ENCODE measurements at places on chromosomes 5 and 9.

- no peak for DNase-seq
Observed at GRCh38 chr5:77186652-77187370, 23.7 kb upstream of the PDE8B start.

DNA sequence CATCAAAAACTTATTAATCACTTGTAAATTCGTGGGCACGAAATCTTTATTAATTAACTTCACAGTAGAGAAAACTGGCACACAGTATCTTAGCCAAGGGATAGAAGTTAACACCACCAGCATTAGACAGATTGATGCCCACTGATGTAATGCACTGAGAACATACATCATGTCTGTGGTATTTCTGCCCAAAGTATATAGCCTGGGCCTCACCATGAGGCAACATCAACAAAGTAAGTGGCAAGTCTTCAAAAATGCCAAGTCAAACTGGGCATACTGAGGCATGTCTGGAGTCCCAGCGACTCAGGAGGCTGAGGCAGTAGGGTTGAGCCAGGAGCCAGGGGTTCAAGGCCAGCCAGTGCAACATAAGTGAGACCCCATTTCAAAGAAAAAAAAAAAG, 79.5 kb downstream of the GLIS3 start:
- DNase-seq, result no peak

DNA sequence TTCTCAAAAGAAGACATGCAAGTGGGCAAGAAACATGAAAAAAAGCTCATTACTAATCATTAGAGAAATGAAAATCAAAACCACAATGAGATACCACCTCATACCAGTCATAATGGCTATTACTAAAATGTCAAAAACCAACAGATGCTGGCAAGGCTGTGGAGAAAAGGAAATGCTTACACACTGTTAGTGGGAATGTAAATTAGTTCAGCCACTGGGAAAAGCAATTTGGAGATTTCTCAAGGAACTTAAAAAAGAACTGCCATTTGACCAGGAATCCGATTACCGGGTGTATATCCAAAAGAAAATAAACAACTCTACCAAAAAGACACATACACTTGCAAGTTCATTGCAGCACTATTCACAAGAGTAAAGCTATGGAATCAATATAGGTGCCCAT, 595.4 kb upstream of the RIOK2 start:
- DNase-seq, result no peak

- no peak for DNase-seq
Observed at GRCh38 chr9:115730396-115730795, 423.2 kb upstream of the PAPPA start.

- DNase-seq, result no peak
Observed at GRCh38 chr5:6398570-6399230, 20.4 kb upstream of the MED10 start.

- no peak for DNase-seq
Observed at GRCh38 chr5:156892223-156892622, 42.1 kb downstream of the PPP1R2B start.

- DNase-seq, result no peak
Observed at GRCh38 chr5:13540168-13540750, 404.2 kb downstream of the DNAH5 start.

DNA sequence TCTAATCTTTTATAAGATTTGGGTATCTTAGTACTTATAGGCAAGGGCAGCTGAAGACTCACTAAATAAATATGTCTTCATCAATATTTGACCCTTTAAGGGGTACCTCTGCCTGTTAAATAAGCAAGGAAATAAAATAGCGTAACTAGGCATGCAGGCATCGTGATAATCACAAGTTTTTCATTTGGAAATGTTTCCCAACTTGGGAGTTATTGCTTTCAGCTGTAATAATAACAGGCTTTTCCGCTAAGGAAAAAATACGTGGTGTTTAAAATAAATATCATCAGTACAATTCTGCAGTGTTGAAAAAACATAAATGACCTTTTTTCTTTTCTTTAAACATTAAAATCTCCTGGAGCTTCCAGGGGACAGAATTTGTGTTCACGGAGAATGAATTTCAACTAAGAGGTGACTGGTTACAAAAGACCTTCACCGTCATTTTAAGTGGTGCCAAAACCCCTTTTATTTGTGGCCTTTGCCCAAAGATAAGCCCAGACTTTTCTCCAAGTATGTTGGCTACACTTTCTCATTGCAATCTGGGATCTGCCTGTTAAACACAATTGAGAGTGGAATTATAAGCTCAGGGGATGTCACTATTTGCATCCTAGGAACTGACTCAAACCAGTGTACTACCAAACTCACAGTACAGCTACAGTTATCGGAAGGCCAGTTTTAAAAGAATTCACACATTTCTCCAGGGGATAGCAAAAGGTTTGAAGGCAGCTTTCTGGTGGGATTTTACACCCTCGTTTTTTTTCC, 218.6 kb downstream of the FBXL7 start:
- no peak for DNase-seq

DNA sequence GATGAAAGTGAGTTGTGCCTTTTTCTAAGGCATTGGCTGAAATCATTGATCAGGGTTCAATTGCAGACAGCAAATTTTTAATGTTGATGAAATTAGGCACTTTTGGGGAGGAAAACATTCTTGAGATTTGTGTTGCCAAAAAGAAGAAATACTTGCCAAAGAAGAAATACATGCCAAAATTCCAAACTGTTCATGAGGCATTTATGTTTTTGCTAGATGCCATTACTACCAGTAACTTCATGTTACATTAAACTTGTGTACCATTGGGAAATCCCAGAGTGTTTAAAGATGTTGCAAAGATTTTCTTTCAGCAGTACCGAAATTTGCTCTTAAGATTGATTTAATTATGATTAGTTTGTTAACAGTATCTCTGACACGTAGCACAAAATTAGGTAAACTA, 7.0 kb downstream of the XRCC4 start:
- no peak for DNase-seq

DNA sequence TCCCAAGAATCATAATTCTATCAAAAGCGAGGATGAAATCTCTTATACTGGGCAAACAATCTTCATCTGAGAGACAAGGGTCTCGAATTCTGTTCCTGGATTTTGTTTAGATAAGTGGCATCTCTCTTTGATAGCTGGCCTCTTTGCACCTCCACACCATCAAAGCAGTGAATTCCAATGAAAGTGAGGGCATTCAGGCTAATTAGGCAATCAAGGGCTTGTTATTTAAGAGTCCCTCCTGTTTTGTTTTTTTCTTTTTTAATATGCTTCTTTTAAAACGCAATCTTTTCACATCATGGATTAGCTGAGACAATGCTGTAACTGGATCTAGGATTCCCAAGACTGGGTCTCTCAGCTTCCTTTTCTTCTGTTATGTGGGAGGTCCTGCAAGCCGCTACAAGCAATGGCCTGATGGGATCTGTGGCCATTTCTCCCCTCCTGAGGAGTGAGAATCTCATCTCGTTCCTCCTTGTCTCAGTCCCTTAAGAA, 67.9 kb downstream of the TNC start:
- no peak for DNase-seq

- DNase-seq, result no peak
Observed at GRCh38 chr5:79961716-79962574, 29.1 kb downstream of the MTX3 start.

DNA sequence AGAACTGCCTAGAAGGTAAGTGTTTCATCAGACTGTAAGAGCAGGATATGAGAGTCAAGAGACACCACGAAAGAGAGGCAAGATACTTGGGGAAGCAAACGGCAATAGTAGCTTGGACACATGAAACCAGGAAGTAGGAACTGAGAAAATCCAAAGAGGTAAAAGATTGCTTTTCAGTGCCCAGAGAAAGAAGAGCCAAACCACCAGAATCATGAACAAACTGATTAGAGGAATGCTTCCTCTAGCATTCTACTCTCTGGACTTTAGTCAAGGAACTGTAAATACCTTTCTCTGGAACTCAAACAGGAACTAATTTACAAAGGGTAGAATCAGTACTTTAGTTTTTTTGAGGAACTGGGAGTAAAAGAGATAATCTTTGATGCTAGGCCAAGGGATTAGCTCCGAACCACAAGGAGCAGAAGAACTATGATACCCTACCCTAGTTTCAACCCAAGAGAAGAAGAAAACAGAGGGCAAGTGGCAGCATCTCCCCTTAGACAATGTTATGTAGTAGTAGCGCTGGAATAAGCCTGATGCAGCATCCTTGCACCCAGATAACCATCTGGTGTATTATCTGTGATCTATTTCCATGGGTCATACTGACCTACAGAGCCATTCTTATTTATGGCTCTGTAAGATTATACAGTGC, 41.3 kb downstream of the EFCAB9 start:
- no peak for DNase-seq

DNA sequence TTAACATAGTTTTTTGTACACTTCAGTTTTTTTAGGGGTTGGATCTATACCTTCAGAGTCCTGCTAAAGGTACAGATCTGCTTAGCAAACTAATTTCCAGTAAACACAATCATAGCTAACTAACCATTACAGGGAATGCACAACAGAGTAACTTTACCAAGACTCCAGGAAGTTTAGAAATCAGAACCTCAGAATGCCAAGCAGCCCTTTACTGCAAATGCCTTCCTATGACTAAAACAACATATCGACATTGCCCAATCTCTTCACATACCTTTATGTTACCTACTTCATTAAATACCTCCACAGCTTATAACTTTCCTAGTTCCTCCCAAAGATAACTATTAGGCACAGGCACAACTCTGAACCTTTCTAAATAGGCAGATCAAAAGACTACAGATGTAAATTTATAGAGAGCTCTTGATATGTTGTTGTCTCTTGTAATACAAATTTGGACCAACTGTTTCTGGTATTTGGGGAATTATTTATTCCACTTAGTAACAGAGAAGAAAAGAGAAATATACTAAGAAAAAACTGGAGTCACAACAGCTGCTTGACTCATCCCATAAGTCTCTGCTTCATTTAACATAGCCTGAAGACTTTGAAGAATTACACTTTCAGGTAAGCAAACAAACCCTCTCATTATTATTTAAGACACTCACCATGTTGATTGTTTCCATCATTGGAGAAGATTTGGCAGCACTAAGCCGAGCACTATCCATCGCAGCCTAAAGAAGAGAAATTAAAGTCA, 46.0 kb upstream of the OR2K2 start:
- no peak for DNase-seq

GRCh38 chr5:133732536-133732935, 120.2 kb upstream of the FSTL4 start:
- no peak for DNase-seq

DNA sequence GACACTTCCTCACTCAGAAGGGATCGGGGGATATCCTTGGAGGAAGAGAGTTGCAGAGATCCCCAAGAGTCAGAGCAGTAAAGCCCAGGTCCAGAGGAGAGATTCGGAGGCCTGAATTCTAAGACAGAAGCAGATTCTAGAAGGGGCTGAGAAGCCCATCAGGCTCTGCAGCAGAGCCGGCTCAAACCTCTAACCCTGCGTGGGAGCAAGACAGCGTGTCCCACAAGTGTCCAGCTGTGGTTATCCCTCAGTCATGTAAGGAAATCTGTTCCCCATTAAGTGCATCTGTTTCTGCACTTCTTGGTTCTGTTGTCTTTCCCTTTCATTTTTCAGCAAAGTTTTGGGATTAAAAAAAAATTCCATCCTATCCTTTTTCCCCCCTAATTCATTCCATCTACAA, 4.8 kb upstream of the DIAPH1 start:
- no peak for DNase-seq

DNA sequence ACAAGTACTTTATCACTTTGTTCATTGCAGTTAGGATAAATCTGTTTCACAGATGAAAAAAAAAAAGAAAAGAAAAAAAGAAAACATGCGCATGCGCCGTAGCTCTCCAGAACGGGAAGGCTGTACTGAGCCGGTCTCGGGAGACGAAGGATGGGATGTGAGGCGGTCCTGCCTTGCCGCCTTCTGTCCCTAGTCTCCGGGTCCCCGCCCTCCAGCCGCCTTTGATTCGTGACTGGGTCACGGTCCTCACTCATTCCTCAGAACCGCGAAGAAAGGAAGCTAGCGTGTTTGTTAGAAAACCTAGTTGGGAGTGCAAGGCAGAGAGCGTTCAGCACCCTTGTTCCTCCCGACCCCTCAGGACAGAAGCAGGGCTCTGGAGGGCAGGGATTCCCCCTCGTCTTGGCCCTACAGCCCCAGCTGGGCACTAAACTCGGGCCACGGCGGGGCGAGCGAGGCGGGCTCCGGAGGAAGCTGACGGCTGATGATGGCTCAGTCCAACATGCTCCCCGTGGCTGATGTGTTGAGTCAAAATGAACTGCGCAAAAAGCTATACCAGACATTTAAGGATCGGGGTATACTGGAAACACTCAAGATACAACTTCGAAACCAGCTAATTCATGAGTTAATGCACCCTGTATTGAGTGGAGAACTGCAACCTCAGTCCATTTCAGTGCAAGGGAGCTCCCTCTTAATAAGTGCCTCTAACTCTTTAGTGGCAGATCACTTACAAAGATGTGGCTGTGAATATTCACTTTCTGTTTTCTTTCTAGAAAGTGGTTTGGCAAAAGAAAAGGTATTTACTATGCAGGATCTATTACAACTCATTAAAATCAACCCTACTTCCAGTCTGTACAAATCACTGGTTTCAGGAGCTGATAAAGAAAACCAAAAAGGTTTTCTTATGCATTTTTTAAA, 40.0 kb downstream of the CPLANE1 start:
- DNase-seq, result peak; percentile 4

GRCh38 chr9:128920381-128921058, at the start of gene PHYHD1:
PHYHD1 (plus strand) TSS chr9:128920982; CDS start chr9:128922324, 1,342 bp downstream.
- no peak for DNase-seq

GRCh38 chr9:112180387-112180881, 5.3 kb upstream of the SUSD1 start:
- no peak for DNase-seq

DNA sequence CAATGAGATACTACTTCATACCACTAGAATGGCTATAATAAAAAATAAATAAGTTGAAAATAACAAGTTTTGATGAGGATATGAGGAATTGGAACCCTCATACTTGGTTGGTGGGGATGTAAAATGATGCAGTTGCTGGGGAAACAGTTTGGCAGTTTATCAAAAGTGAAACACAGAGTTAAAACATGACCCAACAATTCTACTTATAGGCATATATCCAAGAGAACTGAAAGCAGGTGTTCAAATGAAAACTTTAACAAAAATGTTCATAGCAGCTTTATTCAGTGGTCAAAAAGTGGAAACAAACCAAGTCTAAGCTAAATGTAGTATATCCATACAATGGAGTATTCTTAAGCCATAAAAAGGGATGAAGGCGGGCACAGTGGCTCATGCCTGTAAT, 13.1 kb upstream of the LHFPL2 start:
- no peak for DNase-seq

DNA sequence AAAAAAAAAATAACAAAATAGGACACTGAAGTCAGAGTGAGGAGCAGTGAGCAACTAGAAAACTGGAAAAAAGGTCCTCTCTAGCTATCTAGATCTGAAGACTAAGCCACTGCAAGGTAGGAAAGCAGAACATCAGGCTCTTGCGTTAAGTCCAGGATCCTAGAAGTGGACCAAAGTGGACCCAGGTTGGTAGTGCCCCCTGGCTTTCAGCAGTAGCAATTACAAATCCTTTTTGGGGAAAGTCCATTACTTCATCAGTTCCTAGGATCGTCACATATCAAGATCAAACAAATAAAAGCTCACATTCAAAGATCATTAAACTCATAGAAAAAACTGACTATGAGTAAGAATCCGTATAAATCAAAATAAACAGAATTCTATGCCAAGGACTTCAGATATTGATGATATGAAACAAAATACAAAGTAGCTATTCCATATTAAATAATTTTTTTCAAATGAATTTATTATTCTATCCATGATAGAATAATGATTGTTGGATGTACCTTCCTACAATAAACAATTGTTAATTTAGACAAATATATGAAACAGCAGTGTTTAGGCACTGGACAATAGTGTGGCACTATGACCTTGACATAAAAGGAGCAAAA, 6.5 kb upstream of the RICTOR start:
- DNase-seq, result no peak

GRCh38 chr9:20117986-20118385, 329.1 kb upstream of the SLC24A2 start:
- no peak for DNase-seq
